ENCODE measurements at places on chromosomes 3 and 15.

GRCh38 chr3:122754929-122755328 lies 38.7 kb downstream of the HSPBAP1 start:
- DNase-seq, result no peak

DNA sequence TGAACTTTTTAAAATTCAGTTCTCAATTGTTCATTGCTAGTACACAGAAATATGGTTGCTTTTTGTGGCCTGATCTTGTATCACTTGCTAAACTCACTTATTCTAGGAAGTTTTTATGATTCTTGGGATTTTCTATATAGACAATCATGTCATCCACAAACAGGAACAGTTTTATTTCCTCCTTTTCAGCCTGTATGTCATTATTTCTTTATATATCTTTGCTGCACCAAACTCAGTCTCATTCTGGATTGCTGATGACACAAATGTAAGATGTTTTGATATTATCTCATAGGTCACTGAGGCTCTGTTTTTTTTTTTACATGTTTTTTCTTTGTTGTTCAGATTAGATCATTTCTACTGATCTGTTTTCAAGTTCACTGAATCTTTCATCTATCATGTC lies 71.7 kb downstream of the TTBK2 start:
- no peak for DNase-seq

DNA sequence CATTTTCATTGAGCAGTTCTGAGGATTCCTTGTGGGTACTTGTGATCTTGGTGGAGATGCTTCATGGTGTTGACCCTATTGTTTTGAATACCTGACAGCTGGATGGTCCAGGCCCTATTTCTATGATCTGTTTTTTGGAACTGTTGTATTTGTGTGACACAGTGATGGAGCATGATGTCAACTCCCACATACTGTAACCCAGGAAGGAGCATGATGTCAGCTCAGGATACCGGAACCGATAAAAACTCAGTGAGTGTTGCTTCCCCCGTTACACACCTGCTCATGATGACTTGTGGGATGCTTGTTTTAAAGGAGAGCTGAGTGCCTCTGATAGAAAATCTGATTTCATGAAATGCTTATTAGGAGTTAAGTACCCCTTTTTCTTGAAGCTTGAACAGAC lies 45.1 kb downstream of the ZBTB38 start:
- DNase-seq, result no peak

- DNase-seq, result no peak
Observed at GRCh38 chr3:42123012-42123581, 31.9 kb downstream of the TRAK1 start.

- DNase-seq, result no peak
Observed at GRCh38 chr15:40930430-40931299, 1.5 kb downstream of the DLL4 start.

DNA sequence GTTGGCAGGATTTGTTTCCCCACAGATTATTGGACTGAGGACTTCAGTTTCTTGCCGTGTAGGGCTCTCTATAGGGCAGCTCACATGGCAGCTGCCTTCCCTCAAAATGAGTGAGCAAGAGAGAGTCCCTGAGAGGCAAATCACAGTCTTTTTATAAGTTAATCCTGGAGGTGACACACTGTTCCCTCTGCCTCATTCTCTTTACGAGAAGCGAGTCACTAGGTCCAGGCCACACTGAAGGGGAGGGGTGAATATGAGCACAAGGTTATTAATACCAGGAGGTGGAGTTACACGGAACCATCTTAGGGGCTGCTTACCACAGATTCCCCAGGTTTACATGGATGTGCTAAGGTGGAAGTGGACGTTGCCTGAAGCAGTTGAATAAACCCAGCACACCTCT lies 77.0 kb downstream of the LPP start:
- no peak for DNase-seq

DNA sequence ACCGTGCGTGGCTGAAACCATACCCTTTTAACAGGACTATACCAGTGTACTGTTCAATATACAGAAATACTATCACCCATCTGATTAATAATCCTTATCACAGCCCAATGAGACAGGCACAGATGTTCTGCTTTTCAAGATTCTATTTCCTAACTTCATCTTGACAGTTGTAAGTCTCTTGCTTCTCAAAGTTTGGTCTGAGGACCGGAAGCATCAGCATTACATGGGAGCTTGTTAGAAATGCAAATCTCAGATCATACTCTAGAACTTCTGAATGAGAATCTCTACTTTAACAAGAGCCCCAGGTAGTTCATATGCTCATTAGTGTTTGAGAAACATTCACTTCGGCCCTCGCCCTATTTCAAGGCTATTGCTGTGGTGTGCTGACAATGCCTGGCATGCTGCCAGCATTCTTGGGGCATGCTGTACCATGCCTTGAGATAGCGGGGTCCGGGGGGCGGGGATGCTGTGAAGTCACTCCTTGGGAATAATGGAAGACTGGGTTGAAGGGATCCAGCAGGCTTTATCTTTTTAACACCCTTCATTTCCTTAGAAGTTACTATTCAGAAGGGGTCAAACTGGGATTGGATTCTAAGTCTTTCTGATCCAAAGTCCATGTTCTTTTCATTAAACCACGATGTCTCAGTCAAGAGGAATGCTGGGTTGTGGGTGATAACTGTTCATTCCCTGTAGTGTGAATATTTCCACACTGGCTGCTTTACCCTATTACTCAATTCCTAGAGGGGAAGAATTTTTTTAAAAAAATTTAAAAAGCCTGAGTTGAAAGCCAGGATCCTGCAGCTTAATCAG lies 194.7 kb downstream of the LPP start:
- DNase-seq, result peak; percentile 93

GRCh38 chr3:16496008-16496407 lies 17.5 kb downstream of the RFTN1 start:
- no peak for DNase-seq

DNA sequence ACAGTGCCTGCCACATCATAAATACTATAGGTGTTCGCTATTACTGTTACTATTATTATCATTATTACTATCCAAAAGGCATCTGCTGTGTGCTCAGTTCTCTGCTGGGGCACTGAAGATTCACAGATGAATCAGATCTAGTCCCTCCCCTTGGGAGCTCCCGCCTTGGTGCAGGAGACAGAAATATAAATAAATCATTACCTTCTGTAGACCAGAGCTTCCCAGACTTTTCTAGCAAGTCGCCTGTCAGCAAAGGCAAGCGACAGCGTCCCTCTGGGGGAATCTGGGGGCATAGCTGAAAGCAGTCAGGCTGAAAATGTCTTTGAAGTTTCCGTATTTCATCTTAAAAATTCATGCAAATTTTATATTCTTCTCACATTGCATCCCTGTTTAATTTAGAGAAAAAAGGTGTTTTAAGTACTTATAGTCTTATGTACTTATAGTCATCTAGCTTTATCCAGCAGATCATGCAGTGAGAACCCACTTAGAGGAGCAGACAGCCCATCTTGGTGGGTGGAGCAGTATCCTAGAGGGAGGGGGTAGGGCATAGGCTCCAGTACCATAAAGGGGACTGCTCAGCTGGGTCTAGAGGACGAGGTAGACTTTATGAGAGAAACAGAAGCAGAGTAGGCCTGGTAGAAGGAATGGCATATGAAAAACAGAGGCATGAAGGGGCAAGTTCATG lies 10.4 kb upstream of the BRPF1 start:
- DNase-seq, result no peak

GRCh38 chr15:83714939-83715628 lies 61.2 kb downstream of the ADAMTSL3 start:
- no peak for DNase-seq

- peak; percentile 47 for DNase-seq
Observed at GRCh38 chr3:136658946-136659682, 93.1 kb downstream of the STAG1 start.

DNA sequence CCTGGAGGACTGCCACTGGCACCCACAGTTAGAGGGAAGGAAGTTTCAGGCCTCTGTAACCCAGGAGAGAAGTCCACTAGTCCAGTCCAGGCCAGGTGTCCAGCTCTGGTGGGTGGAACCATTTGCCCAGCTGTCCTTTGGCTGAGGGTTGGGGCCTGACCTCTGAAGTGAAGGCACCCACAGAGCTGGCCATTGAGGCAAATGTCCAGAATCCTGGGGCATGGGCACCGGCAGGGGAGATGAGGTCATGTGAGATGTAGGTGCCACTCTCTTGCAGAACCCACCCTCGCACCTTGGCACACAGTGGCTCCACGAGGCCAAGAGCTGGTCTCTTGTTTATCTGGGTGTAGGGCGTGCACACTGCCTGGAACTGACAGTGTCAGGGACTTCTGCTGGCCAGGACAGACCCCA lies 162.8 kb downstream of the SMAD6 start:
- no peak for DNase-seq

- no peak for DNase-seq
Observed at GRCh38 chr3:177523872-177524438, 326.7 kb upstream of the TBL1XR1 start.

- peak; percentile 89 for DNase-seq
Observed at GRCh38 chr3:42025370-42026138, 63.7 kb upstream of the ULK4 start.

GRCh38 chr15:66735909-66736305 lies 33.9 kb downstream of the SMAD6 start:
- DNase-seq, result no peak

DNA sequence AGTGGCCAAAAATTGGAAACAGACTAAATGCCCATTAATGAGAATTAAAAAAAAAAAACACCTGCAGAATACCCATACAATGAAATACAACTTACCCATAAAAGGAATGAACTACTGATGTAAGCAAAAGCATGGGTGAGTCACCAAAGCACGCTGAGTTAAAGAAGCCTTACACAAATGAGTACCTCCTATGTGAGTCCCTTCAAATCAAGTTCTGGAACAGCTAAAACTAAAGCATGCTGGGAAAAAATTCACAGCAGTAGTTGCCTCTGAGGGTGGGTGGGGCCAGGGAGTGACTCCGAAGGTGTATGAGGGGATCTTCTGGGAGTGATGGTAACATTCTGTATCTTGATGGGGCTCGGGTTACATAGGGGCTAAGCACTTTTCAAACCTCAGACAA lies 11.4 kb downstream of the MYO5C start:
- DNase-seq, result no peak

GRCh38 chr3:188527389-188527788 lies 373.4 kb downstream of the LPP start:
- no peak for DNase-seq

DNA sequence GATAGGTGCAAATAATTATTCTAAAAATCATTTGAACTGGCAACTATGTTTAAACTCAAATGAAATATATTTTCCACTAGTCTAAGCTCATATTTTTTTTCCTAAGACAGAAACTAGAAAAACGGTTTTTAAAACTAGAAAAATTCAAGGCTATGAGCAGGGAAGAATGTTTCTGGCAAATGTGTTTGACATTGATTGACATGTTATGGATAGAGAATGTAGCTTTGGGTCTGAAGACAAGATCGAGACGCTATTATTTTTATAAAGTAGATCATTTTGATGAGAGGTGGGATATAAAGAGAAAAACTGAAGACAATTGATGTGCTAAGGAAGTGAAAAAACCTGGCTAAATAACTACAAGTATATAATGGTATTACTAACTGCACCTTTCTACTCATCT lies 415.2 kb downstream of the GABRB3 start:
- DNase-seq, result no peak

DNA sequence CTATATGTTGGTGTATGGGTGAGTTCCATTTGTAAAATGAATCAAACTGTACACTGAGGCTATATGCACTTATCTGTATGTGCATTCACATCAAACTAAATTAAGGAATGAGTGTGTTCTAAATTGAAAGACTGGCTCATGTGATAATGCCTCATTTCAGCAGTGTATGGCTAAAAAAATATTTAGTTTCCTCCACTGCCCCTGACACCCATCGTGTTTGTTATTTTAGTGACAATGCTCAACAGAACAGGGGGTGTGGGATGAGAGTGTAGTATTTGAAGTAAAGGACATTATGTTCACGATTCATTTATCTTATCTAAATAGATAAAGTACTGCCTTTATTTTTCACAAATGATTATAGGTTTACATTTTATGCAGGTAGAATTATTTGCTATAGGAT lies 301.1 kb upstream of the ARPP21 start:
- no peak for DNase-seq

DNA sequence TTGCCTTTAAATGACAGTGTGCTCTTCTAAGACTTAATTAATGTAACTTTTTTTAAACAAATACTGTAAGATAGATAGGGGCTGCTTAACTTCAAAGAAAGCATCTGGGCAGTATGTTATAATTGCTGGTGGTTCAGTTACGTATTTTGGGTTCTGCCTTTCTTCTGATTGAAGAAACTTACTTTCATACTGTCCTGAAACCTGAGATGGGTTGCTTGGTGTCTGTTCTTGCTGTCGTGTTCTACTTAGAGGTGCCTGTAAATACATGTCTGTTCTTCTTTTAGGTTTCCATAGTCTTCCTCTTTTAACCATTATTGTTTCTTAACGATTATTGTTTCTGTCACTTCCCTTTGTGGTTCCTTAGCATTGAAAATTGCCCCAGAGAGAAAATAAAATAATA lies 297.7 kb upstream of the CHRM5 start:
- no peak for DNase-seq

DNA sequence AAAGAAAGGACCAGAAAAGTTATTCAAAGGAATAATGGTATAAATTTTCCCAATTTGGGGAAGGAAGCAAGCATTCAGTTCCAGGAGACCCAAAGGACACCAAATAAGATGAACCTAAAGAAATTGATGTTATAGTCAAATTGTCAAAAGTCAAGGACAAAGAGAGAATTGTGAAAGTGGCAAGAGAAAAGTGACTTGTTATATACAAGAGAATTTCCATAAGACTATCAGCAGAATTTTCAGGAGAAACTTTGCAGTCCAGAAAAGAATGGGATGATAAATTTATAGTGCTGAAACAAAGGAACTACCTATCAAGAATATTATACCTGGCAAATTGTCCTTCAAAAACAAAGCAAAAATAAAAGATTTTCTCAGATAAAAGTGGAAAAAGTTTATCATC lies 43.8 kb upstream of the FOXB1 start:
- DNase-seq, result no peak

GRCh38 chr3:10432156-10432845 lies 73.1 kb downstream of the ATP2B2 start:
- no peak for DNase-seq

DNA sequence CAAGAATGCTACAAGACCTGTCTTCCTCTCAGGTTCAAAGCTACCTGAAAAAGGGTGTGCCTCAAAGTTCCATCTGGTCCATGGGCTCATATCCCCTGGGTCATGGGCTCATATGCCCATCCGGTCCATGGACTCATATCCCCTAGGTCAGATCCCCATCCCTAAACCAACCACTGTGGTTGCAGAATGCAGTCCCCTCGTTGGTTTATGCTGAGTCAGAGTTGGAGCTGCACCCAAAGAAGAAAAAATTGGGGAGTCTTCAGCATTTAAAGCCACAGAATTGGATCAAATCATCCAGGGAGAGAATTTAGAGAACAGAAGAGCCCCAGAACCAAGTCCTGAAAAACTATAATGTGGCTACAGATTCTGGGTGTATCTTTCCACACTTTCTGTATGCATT lies 71.5 kb upstream of the IL12A start:
- DNase-seq, result no peak

DNA sequence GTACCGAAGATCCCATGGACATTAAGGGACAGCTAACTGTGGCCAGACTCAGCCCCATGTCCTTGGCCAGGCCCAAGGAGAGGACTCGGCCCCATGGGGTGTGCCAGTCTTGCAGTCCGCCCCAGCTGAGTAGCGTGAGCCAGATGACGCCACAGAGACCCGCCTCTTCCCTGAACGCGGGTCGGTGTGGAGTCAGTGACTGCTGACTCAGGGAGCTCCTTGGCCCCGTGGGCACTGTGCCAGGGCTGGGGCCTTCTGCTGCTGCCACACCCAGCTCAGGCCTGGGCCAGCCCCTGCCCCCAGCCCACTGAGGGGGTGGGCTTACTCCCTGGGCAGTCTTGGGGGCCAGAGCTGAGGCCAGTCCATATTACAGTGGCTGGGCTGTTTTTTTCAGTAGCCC lies 52.8 kb downstream of the PLXNA1 start:
- peak; percentile 26 for DNase-seq

Measured in GM04503 (cell line).